CD4-positive, alpha-beta memory T cell (primary cell): ENCODE measurements at places on chromosomes 16 and 17.

DNA sequence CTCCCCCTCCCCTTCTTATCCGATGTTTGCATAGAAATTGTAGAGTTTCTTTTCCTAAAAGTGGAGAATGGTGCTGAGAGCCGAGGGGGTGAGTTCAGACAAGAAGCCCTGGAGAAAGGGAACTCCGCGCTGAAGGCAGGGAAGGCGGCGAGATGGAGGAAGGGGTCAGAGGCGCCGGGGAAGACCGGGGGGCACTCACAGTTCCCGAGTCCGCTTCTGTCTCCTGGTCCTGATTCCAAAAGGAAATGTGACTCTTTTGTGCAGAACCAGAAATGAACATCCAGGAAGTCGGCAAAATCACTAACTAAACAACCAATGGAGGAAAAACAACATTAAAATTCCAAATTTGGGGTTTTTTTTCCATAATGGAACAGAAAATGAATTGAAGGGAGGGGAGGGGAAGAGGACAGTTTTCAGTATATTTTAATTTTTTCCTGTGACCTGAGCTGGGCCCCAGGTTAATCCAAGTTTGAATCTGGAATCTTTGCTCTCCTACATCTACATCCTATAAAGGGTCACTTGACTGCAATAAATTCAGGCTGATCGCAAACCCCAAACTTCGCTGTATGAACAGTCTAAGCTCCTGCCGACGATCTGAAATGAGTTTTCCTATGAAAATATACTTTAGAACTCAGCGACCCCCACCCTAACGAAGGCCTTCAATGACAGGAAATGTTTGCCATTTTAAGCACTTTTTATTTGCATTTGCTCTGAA, 252.3 kb downstream of the C16orf95 start:
- no peak overlapping the region for H3K27ac ChIP-seq
- peaks cover 4% of the 10 kb centered on the region for H3K27me3 ChIP-seq
- H3K36me3 ChIP-seq, result no peaks in the 10 kb centered on the region
- no peaks in the 10 kb centered on the region for H3K4me1 ChIP-seq
- H3K4me3 ChIP-seq, result no peak overlapping the region

- H3K27me3 ChIP-seq, result peaks cover 11% of the 10 kb centered on the region
- H3K4me1 ChIP-seq, result no peaks in the 10 kb centered on the region
- H3K27ac ChIP-seq, result no peak overlapping the region
- no peak for DNase-seq
- H3K36me3 ChIP-seq, result no peaks in the 10 kb centered on the region
Observed at GRCh38 chr16:50467943-50468748, 80.0 kb upstream of the NKD1 start.

GRCh38 chr17:45828171-45828570, 16.5 kb upstream of the SPPL2C start:
- peaks cover 4% of the 10 kb centered on the region for H3K4me1 ChIP-seq
- no peak for DNase-seq
- H3K27me3 ChIP-seq, result no peaks in the 10 kb centered on the region
- H3K27ac ChIP-seq, result no peak overlapping the region

GRCh38 chr17:57102122-57102521, 17.1 kb downstream of the AKAP1 start:
- no peaks in the 10 kb centered on the region for H3K27me3 ChIP-seq
- no peak overlapping the region for H3K4me3 ChIP-seq
- no peak for DNase-seq
- H3K27ac ChIP-seq, result no peak overlapping the region
- H3K36me3 ChIP-seq, result peaks cover 6% of the 10 kb centered on the region

GRCh38 chr17:31525801-31526549, 134.5 kb downstream of the RAB11FIP4 start:
- H3K4me1 ChIP-seq, result peaks cover 4% of the 10 kb centered on the region
- no peak for DNase-seq
- peaks cover 58% of the 10 kb centered on the region for H3K36me3 ChIP-seq
- H3K27me3 ChIP-seq, result no peaks in the 10 kb centered on the region

DNA sequence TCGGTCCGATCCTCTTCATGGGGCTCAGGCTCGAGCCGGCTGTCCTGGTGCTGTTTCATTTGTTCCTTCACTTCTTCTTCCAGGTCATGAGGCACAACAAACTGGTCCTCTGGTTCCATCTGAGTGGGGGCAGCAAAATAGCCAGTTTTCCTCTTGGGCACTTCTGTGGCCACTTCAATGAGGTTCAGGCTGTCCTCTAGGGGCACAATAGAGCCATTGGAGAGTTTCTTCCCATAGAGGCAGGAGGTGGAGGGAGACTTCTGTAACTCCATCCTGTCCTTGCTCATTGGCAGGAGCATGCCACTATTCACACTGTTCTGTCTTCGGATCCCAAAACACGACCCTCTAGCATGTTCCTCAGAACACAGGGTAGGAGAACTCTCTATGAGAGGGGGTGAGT, 22.9 kb downstream of the MARVELD3 start:
- no peak overlapping the region for H3K27ac ChIP-seq
- H3K36me3 ChIP-seq, result no peaks in the 10 kb centered on the region
- no peak overlapping the region for H3K4me3 ChIP-seq

- no peaks in the 10 kb centered on the region for H3K36me3 ChIP-seq
- DNase-seq, result no peak
- no peaks in the 10 kb centered on the region for H3K4me1 ChIP-seq
Observed at GRCh38 chr17:54426296-54426886, 474.3 kb upstream of the TOM1L1 start.

- H3K36me3 ChIP-seq, result no peaks in the 10 kb centered on the region
- H3K27me3 ChIP-seq, result no peaks in the 10 kb centered on the region
- H3K4me1 ChIP-seq, result no peaks in the 10 kb centered on the region
- no peak overlapping the region for H3K27ac ChIP-seq
- DNase-seq, result no peak
Observed at GRCh38 chr17:32287804-32288511, 22.3 kb downstream of the RHBDL3 start.

GRCh38 chr17:77494664-77495435, 354.1 kb downstream of the SEC14L1 start:
- DNase-seq, result peak; percentile 70
- peak overlapping the region; percentile 10 for H3K27ac ChIP-seq
- peaks cover 77% of the 10 kb centered on the region for H3K36me3 ChIP-seq
- H3K4me3 ChIP-seq, result no peak overlapping the region

DNA sequence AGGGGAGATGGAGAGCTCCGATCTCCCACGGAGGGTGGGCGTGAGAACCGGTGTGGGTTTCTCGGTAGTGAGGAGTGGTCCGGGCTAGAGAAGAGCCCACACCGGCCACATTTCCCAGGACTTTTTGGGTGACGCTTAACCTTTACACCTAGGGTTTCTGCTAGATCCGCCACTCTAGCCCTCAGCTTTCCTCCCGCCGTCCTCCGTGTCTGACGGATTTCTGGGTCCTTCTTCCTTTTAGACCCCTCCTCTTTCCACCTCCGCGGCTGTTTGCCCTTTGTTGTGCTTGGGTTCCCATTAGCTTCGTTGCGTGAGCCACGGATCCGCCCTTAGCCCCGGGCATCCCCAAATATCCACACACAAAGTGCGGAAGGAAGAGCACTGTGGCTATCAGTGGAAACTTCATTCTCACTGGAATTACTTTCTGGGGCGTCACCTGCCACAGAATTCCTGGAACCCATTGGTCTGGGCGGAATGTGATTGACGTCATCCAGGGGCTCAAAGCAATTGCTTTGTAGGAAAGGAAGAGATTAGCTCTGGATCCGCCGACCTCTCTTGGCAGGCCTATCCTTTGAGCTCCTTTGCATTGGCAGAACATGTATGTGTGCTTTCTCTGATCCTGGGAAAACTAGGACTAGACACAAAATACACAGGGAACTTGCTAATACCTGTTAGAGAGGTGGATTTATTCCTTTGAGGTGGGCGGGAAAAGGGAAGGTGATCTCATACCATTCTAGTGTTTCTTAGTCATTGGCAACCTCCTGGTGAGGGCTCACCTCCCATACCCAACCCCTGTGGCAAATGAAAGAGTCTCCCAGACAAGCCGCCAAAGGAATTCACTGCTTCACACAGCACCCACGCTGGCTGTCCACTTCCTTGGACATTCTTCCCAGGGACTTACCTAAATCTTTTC, 654 bp downstream of the TNFAIP1 start:
- peaks cover 20% of the 10 kb centered on the region for H3K36me3 ChIP-seq
- H3K4me1 ChIP-seq, result peaks cover 30% of the 10 kb centered on the region

GRCh38 chr16:68287276-68288251, 23.2 kb downstream of the SLC7A6OS start:
- no peaks in the 10 kb centered on the region for H3K27me3 ChIP-seq
- H3K4me1 ChIP-seq, result peaks cover 100% of the 10 kb centered on the region
- peaks cover 23% of the 10 kb centered on the region for H3K36me3 ChIP-seq
- H3K27ac ChIP-seq, result peak overlapping the region; percentile 54
- peak; percentile 61 for DNase-seq

DNA sequence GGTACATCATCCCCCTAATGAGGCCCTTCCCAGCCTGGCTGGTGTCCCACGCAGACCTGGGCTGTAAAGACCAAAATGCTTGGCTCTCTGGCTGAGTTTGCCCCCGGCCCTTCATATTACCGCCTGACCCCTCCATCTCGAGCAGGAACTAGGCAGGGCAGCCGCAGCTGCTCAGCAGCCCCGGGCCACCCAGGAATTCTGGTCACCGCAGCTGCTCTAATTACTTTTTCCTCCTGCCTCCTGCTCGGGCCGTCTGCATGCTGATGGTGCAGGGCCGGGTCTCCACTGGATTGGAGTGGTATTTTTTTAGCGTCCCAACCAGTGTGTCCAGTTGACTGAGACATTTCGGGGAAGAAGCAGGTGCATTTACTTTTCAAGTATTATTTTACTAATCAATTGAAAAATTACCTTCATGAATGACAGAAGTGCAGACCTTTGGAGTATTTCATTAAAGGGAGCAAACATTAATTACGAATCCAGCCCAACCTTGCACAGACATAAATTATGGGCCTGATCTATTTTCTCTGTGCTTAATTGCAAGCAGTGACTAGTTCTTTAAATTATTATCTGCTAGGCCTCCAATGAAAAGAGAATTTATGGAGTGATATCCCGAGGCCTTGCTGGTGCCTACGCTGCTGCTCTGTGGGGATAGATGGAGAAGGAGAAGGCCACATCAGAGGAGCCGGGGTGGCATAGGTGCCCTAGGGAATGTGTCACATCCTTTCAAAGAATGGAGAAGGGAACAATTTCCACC, 176.2 kb downstream of the CYLD start:
- DNase-seq, result no peak
- H3K4me1 ChIP-seq, result no peaks in the 10 kb centered on the region
- no peak overlapping the region for H3K27ac ChIP-seq

GRCh38 chr17:57628421-57628820, 116.7 kb downstream of the CCDC182 start:
- H3K4me1 ChIP-seq, result peaks cover under 1% of the 10 kb centered on the region
- no peaks in the 10 kb centered on the region for H3K27me3 ChIP-seq
- no peak overlapping the region for H3K27ac ChIP-seq
- H3K4me3 ChIP-seq, result no peak overlapping the region

DNA sequence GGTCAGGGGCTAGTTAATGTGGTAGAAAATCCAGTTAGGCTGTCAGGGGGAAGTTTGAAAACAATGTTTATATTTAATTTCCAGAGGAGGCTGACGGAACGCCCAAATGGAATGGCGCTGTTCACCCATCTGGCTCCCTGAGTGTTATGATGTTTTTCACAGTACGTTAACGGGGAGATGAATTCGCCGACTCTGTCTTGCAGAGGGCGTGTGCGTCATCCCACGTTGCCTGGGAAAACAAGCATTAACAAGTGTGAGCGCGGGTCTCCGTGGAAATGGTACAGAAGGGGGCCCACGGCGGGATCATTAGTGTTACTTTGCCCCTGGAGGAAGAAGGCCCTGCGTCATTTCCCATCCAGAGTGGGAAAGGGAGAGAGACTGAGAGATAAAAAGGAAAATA, 29.6 kb downstream of the RGS9 start:
- H3K36me3 ChIP-seq, result no peaks in the 10 kb centered on the region
- no peak overlapping the region for H3K4me3 ChIP-seq

GRCh38 chr17:38605841-38606645, at the start of gene SRCIN1:
Gene SRCIN1, minus strand, starts transcription at chr17:38605952. Its CDS starts 247 bp downstream, at chr17:38605705.
- H3K27ac ChIP-seq, result no peak within 1 kb of the TSS
- H3K27me3 ChIP-seq, result peaks cover 48% of the 10 kb centered on the region
- H3K4me3 ChIP-seq, result no peak within 1 kb of the TSS
- H3K36me3 ChIP-seq, result no peaks in the 10 kb centered on the region

DNA sequence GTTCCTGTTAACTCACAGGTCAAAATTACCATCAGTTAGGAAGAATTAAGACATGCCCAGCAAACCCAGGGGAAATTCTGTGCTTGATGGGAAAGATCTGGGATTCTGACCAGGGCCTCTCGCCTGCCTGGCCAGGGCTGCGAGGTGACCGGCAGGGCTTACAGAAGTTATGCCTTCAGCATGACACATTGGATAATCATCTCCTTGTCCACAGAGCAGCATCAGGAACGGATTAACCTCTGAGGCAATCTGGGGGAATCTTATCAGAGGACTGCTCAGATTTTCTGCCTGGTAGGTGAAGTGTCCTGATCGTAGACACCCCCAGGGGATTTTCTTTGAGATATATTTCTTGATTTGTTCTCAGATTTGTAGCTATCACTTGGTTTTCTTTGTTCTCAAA, 172.5 kb downstream of the HS3ST3A1 start:
- H3K27me3 ChIP-seq, result no peaks in the 10 kb centered on the region
- no peak overlapping the region for H3K4me3 ChIP-seq
- H3K36me3 ChIP-seq, result no peaks in the 10 kb centered on the region
- H3K4me1 ChIP-seq, result no peaks in the 10 kb centered on the region
- no peak for DNase-seq

DNA sequence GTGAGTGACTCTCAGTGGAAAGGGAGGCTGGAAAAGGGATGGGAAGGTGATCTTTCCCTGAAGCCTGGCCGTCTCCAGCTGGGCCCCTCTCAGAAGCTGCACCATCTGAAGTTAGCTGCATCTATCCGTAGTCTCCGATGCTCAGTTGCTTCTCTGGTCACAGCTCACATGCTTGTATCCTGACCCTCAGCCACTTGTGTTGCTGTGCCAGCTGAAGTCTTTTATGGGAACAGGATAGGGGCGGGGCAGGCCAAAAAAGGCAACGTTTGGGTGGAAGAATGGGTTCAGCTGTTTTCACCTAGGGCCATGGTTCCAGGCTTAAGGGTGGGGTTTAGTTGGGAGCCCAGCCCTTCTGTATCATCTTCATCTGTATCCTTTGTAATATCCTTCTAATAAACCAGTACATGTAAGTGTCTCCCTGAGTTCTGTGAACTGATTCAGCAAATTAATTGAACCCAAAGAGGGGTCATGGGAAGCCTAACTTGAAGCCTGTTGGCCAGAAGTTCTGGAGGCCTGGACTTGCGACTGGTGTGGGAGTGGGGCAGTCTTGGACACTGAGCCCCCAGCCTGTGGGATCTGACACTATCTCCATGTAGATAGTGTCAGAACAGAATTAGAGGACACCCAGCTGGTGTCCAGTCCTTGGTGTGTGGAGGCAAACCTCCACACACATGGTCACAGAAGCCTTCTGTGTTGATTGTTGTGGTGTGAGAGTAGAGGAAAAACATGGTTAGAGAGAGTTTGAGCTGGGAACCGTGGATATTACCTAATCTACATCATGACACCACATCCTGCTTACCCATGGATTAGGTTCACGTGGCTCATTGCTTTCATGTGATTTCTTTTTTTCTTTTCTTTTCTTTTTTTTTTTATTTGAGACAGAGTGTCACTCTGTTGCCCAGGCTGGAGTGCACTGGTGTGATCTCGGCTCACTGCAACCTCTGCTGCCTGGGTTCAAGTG, 49.3 kb upstream of the FBXO47 start:
- no peak overlapping the region for H3K4me3 ChIP-seq
- H3K4me1 ChIP-seq, result peaks cover 37% of the 10 kb centered on the region
- DNase-seq, result peak; percentile 62
- no peak overlapping the region for H3K27ac ChIP-seq
- H3K36me3 ChIP-seq, result no peaks in the 10 kb centered on the region
